ENCODE measurements at places on chromosomes 1 and 21. TPM values are rescaled to one million over a fixed set of nuclear protein-coding genes. Genes with fewer than 3 reads are reported as not detected.

- no peak for DNase-seq
Measured at GRCh38 chr1:88922214-88922613, 30.8 kb upstream of the GTF2B start.

The CLDN19 gene
- total RNA-seq: not detected

The OR2T2 gene
- not detected for total RNA-seq

DNA sequence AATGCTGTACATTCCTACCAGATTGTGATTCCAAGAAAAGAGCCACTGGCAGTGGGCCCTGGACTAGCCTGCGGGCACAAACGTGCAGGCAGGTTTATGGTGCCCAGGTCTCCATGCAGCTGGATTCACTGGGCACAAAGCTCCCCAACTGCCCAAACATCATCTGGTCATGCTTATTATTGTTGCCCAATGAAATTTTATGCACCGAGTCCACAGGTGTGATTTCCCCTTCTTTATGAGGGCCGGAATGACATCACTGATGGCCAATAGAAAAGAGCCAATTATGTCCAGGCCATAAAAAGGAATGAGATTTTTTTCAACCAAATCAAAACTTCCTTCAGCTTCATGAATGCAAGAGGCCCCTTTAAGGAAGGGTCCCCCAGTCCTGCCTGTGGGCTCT lies 66.2 kb downstream of the ERI3 start:
- no peak for DNase-seq

DNA sequence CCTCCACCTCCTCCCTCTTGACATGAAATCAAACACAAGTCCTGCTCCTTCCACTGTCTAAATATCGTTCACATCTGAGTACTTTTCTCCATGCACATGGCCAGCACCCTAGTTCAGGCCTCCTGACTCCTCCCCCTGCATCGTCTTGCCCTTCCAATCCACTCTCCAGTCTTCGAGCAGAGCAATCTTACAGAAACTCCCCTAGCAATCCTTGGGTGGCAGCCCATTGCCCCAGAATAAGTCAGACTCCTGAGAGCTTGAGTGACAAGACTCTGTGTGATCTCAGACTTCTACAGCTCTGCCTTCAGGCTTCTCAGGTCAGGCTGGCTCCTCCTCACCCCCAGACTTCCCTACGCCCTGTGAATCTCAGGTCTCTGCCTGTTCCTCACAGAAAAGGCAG lies 5.5 kb downstream of the SH2D2A start:
- no peak for DNase-seq

DNA sequence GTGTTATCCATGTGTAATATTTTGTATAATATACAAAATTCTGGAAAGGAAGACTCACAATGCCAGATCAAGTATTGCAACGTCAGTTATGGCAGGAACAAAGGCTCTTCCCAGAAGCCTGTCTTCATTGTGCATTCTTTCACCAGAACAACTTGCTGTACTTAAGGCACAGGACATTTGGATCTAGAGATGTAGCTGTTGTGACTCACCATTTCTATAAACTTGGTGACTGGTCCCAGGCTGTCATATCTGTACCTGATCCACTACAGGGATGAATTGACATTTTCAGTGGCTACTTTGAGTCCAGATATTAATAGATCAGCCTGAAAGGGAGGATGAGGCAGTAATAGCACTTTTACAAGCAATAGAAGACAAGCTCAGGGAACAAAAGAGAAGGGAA lies 299.8 kb downstream of the DISC1 start:
- no peak for DNase-seq

- peak; percentile 40 for DNase-seq
Measured at GRCh38 chr1:119968068-119968492, 71.8 kb upstream of the ADAM30 start.

- DNase-seq: no peak
Measured at GRCh38 chr1:14142397-14143100, 442.6 kb downstream of the PRDM2 start.

DNA sequence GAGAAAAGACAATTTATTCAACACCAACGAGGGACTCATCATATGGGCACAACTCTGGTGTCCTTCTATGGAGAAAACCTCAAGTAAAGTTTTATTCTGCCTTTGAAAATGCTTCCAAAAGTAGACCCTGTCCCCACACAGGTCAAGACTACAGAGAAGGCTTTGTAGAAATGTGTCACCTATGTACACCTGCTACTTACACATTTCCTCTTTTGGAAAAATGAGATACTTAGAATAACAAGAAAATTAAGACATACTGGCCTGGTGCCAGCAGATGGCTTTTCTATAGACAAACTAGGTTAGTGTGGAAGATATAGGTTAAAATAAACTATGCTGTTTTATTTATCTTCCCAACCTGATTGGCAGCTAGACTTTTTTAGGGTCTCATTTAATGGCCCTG lies 13.6 kb downstream of the POGK start:
- no peak for DNase-seq

GRCh38 chr1:240811256-240811655 lies 199.3 kb upstream of the GREM2 start:
- DNase-seq: no peak

The ETS2 gene
- 40.9 TPM for total RNA-seq

DNA sequence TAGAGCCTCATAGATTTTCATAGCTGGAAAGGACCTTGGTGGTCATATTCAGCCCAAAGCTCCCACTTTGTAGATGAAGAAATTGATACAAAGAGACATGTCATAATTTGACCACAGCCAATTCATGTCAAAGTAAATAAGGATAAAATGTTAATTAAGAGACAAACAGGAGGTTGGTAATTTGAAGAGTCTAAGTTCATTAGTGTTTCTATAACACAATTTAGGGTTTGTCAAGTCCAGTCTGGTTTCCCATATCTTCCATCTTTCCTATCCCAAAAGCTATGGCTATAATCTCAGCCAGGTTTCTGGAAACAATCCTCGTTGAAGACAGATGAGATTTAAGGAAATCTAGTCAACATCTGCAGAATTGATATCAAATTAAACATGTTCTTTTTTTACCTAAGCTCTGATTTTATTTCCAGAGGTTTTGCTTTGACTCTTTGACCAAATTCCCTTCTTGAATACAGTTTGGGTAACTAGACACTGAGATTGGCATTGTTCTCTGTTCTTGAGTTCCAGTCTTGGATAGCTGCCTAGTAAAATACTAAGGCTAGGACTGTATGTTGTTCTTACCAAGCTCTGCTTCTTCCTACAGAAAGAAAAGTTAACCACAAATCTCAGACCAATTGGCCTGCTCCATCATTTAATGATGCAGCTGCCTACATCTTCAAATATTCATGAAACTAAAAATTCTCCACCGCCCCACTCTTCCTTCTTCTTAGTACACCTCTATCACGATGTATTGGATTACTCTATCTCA lies 62.0 kb downstream of the SLC44A5 start:
- no peak for DNase-seq

The TRPM2 gene
- total RNA-seq: 1.8 TPM

GRCh38 chr1:240217403-240217802 lies 125.7 kb downstream of the FMN2 start:
- no peak for DNase-seq

The COL11A1 gene
- total RNA-seq: not detected

DNA sequence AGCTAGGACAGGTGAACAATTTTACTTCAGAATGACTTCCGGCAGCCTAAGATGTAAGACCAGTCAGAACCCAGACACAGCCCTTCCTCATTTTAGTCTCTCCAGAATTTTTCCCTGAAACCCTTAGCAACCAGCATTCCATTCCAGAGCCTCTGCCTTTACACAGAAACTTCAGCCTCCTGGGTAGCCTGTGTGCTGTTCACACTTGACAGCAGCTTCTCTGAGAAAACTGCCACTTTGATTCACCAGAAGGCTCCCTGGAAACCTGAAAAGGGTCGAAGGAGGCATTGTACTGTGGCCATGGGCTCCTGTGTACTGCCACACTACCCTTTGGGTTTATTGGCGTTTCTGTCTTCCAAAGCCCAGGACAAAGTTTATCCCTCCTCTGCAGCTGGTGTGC lies 17.4 kb downstream of the HYI start:
- no peak for DNase-seq

The S100A11 gene
- total RNA-seq: 66.9 TPM

DNA sequence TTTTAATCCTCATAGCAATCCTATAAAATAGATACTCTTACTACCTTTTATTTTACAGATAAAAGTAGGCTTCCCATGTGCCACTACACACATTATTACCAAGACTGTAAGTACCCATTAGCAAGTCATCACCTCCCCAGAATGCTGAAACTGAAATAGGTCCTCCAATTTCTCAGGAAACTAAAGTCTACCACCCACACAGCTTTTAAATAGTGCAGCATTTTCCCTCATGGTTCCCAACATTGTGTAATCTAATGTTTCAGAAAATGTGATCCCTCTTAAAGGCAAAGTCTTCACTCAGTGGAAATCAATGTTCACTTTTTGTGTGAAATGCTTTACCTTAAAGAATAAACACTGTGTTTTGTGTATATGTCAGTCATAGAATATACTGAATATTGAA lies 356.5 kb downstream of the GPATCH2 start:
- no peak for DNase-seq

DNA sequence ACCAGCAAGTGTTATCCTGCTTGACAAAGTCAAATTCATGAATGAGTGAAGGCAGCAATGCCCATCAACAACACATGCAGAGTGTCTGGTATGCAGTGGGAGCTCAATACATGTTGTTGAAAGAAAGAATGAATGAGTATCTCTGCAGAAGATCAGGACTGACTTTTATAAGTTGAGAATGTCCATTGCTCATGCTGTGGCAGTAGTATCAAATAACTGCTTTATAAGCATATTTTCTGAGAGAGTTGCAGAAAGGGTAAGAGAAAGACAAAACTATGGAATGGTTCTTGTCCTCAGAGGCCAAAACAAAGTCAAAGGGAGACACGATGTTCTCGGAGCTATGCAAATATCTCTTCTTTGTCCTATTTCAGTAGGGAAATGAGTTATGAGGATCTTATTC lies 288.7 kb downstream of the LMX1A start:
- DNase-seq: no peak

GRCh38 chr21:36700971-36701755 lies 2.2 kb downstream of the SIM2 start:
- DNase-seq: no peak

GRCh38 chr1:182380199-182380598 lies 11.4 kb downstream of the GLUL start:
- no peak for DNase-seq

The ZMYND12 gene
- total RNA-seq: 2.6 TPM

DNA sequence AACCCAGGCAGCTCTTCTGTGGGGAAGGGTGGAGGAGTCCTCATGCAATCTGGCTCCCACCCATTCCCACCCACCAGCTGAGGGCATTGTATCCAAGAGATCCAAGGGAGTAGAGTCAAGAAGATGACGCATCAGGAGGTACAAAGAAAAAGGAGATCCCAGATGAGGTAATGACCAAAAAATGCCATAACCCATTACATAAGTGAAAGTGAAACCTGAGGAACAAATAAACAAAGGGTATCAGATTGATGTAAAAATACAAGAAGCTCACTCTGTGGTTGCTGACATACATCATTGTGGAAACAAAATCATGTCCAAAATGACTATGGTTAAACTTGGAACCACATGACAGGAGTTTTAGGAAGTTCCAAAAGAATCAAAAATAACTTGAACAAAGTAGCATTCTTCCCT lies 42.5 kb downstream of the CCN1 start:
- DNase-seq: no peak

DNA sequence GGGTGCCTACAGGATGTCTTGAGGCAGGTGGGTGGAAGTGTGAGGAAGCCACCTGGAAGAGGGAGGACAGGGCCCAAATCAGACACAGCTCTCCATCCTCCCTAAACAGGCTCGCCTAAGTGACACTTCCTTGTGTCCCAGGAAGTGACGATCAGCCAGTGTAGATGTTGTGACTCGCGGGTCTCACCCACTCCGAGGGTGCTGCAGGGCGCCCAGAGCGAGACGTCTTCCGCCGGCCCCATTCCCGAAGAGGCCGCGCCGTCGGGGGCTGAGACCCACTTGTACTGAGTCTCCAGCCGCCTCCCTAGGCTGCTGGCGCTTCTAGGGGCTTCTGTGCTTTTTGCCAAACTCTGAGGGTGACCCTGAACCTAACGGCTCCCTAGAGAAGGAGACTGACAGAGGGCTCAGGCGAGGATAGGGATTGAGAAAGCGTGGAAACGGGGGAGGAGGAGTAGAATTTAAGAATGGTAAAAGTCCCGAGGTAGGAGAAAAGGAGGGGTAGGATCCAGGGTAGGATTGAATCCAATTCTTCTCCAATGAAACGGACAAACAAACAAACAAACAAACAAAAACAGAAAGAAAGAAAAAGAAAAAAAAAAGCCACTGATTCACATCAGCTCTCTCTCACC lies 543 bp upstream of the MARK1 start:
- peak; percentile 48 for DNase-seq

- no peak for DNase-seq
Measured at GRCh38 chr21:43956019-43956669, 56.0 kb upstream of the TRAPPC10 start.

DNA sequence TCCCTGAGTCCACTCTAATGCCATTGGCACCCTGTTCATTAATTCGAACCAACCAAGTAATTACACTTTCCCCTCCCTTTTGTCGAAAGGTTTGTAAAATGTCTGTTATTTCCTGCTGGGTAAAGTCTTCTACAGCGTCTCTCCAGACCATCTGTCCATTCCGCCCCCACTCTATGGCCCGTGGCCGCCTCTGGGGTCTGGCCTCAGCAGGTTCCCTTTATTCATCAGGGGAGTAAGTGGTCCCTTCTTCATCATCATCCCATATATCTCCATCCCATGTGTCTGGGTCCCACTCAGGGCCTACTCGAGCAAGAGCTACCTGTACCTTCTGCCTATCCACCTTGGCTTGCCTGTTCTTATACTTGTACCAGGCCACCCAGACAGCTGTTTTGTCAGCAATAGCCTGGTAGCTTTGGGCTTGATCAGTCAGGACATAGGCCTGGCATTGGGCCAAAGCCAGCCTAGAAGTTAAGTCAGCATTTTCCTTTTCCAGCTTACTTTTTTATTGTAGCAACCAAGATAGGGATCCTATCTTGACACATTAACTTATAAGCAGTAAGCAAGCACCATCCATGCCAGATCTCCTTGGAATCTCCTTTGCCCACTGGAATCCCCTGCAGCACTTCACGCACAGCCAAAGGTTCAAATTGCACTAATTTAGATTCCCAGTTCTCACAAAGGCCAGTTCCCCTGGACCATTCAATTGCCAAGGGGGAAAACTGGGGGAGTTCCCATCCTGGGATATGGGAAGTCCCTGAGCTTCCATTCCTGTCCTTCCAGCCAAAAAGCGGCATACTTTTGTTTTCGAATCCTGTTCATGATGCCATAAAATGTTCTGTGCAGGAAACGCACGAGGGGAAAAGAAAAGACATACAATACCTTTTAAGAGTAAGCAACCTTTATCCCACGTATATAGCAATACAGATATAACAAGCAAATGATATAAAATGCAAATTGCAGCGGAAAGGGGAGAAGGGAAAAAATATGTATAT lies 6.6 kb upstream of the STUM start:
- peak; percentile 45 for DNase-seq

The KCNA3 gene
- total RNA-seq: 0.22 TPM

GRCh38 chr1:92784639-92785500 lies at the start of gene EVI5:
EVI5 (minus strand) TSS chr1:92785108; CDS start chr1:92736546, 48,562 bp downstream.
- peak; percentile 95 for DNase-seq

- DNase-seq: no peak
Measured at GRCh38 chr1:225413708-225414375, 14.0 kb downstream of the LBR start.
